ENCODE measurements at places on chromosomes 13 and 19.

- DNase-seq = no peak
Measured at GRCh38 chr13:73337532-73337931, 278.7 kb downstream of the KLF5 start.

DNA sequence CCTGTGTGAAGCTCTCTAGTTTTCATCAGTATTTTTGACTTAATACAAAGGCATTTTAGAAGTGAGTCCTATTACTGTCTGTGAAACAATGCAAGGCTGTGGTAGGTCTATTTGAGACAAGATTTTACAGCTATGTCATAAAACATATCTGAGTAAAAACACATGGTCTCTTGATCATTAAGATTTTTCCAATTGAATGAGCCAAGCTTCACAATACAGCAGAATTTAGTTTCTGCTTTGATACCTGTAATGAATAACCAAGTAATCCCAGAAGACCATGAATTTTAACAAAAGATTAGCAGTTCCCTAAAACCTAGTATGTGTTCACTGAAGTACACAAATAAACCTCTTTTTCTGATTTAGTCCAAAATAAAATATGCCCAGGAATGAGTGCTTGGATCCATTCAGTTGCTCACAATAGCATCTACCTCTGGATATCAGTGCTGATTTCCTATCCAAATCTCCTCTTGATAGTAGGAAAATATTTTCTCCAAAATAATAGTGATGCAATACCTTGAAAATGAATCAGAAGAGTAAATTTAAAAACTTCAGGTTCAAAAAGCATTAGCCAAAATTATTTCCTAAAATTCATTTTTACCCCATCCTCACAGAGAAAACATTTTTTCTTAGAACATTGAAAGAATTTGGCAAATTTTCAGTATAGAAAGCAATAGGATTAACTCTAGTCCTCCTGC lies 533.5 kb upstream of the SGCG start:
- DNase-seq = no peak

DNA sequence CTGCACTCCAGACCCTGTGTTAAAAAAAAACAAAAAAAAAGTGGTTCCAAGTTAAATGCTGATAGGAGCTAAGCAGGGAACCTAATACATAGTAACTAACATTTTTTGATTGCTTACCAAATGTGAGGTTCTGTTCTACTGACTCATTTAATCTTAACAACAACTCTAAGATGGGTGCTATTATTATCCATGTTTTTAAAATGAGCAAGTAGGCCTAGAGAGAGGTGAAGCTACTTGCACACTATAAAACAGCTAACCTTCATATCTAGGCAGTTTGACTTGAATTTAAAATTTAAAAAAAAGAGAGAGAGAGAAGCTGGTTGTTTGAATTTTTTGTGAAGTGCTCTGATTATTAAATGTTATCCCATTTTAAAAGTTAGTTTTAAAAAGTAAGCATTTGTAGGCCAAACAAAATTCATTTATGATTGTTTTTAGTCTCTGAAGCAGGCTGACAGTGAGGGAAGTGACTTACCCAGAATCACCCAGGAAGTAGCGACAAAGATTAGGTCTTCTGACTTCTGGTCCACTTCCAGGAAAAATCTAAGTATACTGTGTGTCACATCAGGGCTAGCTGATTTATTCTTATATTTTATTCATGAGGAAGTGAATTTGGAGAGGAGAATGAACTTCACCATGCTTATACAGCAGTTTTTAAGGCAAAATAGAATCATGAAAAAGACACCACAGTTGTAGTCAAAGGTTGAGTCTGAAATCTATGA lies 2.4 kb downstream of the SIGLECL1 start:
- DNase-seq = no peak

DNA sequence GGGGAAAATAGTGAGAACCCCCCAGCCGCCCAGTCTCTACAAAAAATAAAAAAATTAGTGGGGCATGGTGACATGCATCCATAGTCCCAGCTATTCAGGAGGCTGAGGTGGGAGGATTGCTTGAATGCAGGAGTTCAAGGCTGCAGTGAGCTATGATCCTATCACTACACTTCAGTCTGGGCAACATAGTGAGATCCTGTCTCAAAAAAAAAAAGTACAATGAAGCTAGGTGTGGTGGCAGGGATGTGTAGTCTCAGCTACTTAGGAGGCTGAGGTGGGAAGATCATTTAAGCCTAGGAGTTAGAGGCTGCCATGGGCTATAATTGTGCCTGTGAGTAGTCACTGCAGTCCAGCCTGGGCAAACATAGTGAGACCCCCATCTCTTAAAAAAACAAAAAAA lies 8.9 kb downstream of the PCCA start:
- no peak for DNase-seq

DNA sequence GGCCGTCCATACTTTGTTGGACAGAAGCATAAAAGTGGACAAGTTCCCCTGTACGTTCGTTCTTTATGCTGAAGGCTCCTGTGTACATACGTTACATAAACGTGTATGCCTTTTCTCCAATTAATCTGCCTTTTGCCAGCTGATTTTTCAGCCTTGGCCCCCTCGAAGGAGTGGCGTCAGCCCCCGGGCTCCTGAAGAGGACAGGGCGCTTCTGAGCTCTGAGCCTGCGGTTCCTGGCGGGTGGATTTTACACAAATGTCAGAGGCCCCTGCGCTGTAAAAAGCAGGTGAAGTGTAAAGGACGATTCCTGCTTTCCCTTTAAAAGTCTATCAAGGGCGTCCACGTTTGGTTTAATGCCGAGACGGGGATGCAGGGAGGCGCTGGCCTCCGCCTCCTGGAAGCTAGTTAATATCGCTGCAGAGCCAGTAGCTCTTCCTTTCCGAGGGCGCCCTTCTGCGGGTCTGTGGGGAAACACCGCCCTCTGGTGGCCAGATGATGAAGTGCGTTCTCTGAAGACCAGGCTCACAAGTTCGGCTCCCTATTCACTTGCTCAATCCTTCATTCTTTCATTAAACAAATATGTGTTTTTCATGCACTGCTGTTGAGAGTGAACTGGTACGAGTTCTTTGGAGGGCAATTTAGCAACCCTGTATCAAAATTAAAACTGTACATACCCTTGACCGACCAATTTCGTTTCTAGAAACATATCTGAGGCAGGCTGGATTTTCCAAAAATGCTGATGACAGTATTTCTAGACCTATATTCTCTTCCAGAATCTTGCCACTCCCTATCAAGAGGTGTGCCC lies 62.0 kb downstream of the GPR12 start:
- DNase-seq = peak; percentile 88

DNA sequence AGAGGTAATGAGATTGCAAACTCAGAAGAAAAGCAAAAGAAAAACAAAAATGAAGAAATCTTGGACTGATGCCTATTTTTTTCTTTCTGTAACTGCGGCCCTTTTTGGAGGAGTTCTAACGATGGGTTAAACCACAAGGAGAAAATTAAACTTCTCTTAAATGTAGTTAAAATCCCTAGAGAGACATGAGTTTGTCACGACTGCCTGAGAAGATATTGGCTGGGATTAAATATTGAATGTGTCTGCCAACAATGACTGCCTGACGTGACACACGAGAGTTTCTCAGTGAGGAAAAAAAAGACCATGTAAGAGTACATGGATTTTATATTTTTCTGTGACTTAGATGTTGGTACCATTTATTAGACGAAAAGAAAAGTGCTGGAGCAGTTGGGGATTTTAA lies 1013.4 kb downstream of the PCDH9 start:
- DNase-seq = no peak

GRCh38 chr13:25977216-25977615 lies 74.6 kb downstream of the SHISA2 start:
- DNase-seq = no peak

GRCh38 chr19:29561601-29562000 lies 35.8 kb downstream of the VSTM2B start:
- DNase-seq = no peak

DNA sequence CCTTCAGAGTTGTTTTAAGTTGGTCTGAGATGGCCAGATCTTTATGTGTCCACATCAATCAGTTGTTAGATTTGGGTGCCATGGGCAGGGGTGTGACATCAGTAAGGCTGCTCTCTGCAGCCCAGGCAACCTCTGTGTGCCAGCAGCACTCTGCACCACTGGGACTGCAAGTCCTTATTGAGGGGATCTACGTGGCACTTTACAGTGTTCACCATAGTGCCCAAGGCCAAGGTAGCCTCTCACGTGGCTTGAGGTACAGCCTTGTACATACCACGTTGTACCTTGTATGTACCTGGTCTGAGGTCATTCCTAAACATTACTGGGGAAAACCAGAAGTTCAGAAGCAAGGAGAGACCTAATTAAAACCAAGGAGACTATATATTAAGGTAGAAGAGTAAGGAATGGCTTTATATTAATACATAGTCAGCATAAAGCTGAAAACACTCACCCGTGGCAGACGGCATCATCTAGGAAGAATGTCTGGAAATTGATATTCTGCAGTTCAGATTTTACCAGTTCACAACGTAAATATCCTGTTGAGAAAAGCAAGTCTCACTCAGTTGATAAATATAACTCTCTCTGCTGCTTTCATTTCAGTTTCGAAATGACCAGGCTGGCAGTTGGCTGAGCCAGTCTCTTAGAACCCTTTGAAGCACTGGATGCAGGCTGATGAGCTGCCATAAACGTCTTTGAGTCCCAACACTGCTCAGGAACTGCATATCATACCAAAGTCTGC lies 128.8 kb downstream of the ZDHHC20 start:
- DNase-seq = no peak

DNA sequence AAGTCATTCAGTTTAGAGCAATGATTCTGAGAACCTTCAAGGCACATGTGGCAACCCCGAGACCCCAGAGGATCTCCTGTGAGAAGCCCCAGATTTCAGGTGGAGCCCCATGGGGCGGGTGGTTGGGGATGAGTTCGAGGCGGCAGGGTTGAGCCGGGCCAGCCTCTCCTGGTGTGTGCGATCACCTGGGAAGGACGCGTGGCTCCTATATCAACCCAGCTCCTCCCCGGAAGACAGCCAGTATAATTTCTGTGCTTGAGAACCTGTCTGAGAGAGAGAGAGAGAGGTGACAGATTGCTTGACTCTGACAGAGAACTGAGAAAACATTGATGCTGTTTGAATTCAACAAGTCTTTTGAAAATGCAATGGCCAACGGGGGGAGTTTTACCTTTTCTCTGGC lies 89.0 kb downstream of the TEX29 start:
- DNase-seq = no peak

- no peak for DNase-seq
Measured at GRCh38 chr13:63307228-63307627, 1891.6 kb upstream of the PCDH20 start.

DNA sequence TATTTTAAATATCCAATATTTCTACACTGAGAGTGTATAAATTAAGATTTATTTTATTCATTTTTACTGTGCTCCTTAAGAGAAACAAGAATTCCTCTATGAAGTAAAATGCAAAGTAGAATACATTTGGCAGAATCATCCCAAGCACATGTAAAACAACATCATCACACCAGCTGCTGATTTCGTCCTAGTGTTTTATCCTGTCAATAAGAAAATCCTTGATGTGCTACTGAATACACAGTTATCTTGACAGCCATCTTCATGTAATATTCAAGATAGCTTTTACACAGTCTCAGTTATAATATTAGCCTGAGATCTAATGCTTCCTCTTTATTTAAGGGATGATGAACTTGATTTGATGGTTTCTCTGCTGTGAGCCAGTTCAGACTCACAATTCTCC lies 282.4 kb downstream of the MZT1 start:
- DNase-seq = no peak

DNA sequence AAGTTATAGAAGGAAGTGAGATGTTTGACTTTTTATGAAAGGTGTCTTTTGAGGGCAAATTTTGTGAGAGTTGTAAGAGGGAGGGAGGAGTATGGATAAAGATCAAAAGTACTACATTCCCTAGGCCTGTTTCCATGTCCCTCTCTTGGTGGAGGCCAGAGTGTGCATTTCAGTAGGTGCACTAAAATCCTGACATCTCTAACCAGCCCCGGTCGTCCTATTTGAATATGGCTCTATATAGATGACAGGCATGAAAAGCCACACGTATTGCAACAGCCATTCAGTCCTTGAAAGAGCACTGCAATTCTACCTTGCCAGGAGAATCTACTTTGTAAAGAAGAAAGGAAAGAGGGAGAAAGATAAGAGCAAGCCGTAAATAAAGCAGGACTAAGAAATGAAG lies 510.1 kb downstream of the IRS2 start:
- DNase-seq = no peak

- DNase-seq = no peak
Measured at GRCh38 chr13:31385540-31385939, 185.8 kb downstream of the B3GLCT start.

DNA sequence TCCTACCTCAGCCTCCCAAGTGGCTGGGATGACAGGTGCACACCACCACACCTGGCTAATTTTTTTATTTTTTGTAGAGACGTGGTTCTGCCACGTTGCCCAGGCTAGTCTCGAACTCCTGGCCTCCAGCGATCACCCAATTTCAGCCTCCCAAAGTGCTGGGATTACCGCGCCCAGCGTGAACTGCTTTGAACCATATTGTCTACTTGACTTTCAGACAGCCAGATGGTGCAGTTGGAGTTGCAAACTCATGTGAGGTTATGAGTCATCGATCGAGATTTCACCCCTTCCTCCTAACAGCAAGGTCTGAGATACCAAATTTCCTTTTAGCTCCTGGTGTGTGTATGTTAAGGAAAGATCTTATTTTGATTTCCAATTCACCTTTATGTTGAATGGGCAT lies 2.7 kb downstream of the SLC27A1 start:
- peak; percentile 80 for DNase-seq

DNA sequence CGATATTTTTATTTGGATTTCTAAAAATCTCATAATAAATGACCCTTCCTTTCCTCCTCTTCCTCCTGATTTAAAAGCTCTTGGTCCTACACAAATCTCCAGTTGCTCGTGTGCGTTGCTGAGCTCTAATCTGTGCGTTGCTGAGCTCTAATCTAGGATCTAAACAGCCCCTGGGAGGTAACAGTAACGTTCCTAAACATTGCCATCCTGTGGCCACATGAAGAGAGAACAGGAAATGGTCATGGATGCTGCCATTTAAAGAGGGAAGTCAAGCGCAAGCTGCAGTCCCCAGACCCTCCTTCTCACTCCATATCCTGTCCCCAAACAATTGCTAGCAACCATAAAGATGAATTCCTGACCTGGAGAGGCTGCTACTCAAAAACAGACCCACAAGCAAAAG lies 170.8 kb downstream of the NUFIP1 start:
- no peak for DNase-seq

- DNase-seq = no peak
Measured at GRCh38 chr19:4730740-4731171, 7.1 kb upstream of the DPP9 start.

Measured in inflammatory macrophage treated with lipopolysaccharide for 1 hour (primary cell).